ENCODE measurements at places on chromosomes 3 and 15. TPM values are rescaled to one million over a fixed set of nuclear protein-coding genes. Genes with fewer than 3 reads are reported as not detected.

RARRES1 gene
- 42.7 TPM for total RNA-seq

CCDC71 gene
- total RNA-seq, result 15.2 TPM

LAMB2 gene
- total RNA-seq, result 52.1 TPM

CFAP20DC gene
- 0.49 TPM for total RNA-seq

RLBP1 gene
- total RNA-seq, result 2.1 TPM

UROC1 gene
- total RNA-seq, result not detected

NPHP3 gene
- total RNA-seq, result 32.7 TPM

UBE2E2 gene
- 8.9 TPM for total RNA-seq
